T-helper 2 cell treated with Interferon-gamma antibody and Interleukin-4, amounts not matched to agents 100 ng/mL and 5 ng/mL, for 36 hours (primary cell): ENCODE measurements at places on chromosomes 13 and 19. TPM values are rescaled to one million over a fixed set of nuclear protein-coding genes. Genes with fewer than 3 reads are reported as not detected.

Gene PROZ
- 0.18 and 0.20 TPM in 2 replicates for total RNA-seq

Gene PNMA8A
- total RNA-seq = not detected in 2 replicates

Gene CEACAM20
- total RNA-seq = not detected in 2 replicates

Gene WDR62
- total RNA-seq = 32.6 and 32.8 TPM in 2 replicates
